H9 (cell line): ENCODE measurements at places on chromosomes 3 and 15. TPM values are rescaled to one million over a fixed set of nuclear protein-coding genes. Genes with fewer than 3 reads are reported as not detected.
A peak's percentile ranks its signal among the peaks of the same experiment; 100 is the strongest.

The ZNF710 gene
- 40.7 and 42.8 TPM in 2 replicates for total RNA-seq

- no peak overlapping the region for H3K4me3 ChIP-seq
- no peaks in the 10 kb centered on the region for H3K27me3 ChIP-seq
- no peak overlapping the region for H3K27ac ChIP-seq
- no peaks in the 10 kb centered on the region; the same call in 1 of the 2 replicates for H3K4me1 ChIP-seq
- no peak for DNase-seq
These were observed 296.0 kb downstream of the NAALADL2 start for GRCh38 chr3:175155172-175155571.

- no peak overlapping the region for H3K4me3 ChIP-seq
- no peaks in the 10 kb centered on the region for H3K36me3 ChIP-seq
- H3K4me1 ChIP-seq, result no peaks in the 10 kb centered on the region
- no peak overlapping the region for H3K27ac ChIP-seq
- DNase-seq, result no peak
These were observed 18.5 kb upstream of the CHCHD6 start for GRCh38 chr3:126685493-126685892.

DNA sequence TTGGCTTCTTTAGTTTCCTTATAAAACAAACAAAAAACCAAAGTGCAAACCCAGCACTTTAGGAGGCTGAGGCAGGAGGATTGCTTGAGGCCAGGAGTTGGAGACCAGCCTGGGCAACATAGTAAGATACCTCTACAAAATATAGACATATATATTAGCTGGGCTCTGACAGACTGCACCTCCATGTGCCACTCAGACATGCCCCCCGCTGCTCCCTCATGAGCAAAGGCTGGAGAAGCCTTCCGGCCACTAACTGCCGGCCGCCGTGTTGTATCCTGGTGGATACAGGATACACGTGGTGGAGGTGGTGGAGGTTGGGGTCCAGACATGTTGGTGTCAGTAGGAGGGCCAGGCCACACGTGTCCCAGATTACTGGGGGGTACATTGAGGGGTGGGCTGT lies 29.4 kb upstream of the CCR4 start:
- H3K27me3 ChIP-seq, result no peaks in the 10 kb centered on the region; the same call in 1 of the 2 replicates
- peak; percentile 0 for DNase-seq
- H3K4me1 ChIP-seq, result no peaks in the 10 kb centered on the region
- H3K4me3 ChIP-seq, result no peak overlapping the region
- H3K27ac ChIP-seq, result no peak overlapping the region

DNA sequence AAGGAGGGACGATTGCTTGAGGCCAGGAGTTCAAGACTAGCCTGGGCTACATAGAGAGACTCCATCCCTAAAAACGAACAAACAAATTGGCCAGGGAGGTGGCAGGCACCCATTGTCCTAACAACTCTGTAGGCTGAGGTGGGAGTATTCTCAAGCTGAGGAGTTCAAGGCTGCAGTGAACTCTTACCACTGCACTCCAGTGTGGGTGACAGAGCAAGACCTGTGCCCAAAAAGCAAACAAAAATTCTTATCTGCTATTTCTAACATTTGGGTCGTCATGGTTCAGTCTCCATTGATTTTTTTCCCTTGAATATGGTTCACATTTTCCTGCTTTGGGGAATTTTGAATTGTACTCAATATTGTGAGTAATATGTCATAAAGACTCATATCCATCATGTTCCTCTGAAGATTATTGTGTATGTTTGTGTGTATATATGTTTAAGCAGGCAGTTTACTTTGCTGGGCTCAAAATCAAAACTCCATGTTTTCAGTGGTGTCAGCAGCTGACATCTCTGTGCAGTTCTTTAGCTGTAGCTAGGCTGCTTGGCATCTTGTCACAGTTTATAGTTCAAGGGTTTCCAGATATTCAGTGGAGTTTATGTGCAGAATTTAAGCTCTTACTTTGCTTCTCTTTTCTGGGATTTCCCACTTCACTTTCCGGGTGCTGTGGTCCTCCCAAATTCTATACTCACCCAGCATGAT lies 33.2 kb downstream of the IFT122 start:
- H3K4me3 ChIP-seq, result no peak overlapping the region
- DNase-seq, result no peak
- no peaks in the 10 kb centered on the region for H3K4me1 ChIP-seq
- peaks cover 29% of the 10 kb centered on the region for H3K36me3 ChIP-seq
